ENCODE measurements at places on chromosomes 5 and 9.

DNA sequence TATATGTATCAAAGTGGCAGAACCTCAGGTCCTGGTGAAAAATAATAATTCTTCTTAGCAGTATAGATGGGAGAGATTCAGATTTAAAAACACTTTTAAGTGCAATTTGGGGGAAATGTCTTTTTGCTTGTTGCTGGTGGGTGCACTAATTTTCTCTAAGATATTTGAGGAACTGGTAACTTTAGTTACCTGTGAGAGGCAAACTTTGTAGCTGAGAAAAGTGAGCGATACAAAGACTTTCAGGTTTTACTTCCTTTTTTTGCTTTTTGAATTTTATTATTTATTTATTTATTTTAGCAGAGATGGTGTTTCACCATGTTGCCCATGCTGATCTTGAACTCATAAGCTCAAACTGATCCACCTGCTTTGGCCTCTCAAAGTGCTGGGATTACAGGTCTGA, 303.1 kb upstream of the PTGER4 start:
- DNase-seq = no peak

GRCh38 chr5:95986001-95986400, 24.4 kb upstream of the ELL2 start:
- DNase-seq = no peak

DNA sequence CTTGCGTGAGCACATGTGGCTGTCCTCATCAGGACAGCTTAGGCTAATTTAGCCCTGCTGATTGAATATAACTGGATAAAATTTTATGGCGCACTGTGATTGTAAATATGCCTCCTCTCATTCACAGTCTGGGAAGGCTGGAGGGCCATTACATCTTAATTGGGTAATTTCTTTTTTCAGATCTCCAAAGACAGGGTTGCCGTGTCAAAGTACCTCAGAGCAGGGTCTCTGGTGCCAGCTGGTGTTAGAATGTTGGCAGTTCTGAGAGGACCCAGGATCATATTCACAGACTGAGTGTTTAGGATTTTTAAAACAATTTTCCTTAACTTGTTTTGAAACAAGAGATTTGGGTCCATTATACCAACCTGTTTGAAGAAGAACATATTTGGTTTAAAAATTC, 455.7 kb upstream of the TLE4 start:
- DNase-seq = no peak

- no peak for DNase-seq
Measured at GRCh38 chr5:128424646-128425045, 113.4 kb downstream of the FBN2 start.

- no peak for DNase-seq
Measured at GRCh38 chr9:116944714-116945534, 257.8 kb downstream of the TRIM32 start.

- DNase-seq = peak; percentile 76
Measured at GRCh38 chr9:100534401-100534800, 43.5 kb upstream of the CAVIN4 start.

DNA sequence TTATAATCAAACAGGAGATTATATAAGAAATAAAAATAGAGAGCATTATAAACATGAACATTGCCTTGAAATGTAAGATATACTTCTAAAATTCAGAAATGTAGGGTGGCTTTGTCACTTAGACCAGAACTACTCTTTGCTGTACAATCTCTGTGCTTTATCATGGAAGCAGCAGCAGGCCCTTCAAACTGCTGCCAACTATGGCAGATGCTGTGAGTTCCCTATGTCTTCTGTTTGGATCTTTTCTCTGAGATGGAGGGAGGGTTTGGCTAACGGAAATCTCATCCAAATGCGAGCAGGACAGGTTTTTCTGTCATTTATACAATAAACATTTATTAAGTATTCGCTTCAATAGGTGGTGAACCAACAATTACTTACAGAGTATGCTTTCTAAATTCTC, 34.8 kb upstream of the RICTOR start:
- DNase-seq = no peak
